ENCODE measurements at places on chromosomes 11 and 22. TPM values are rescaled to one million over a fixed set of nuclear protein-coding genes. Genes with fewer than 3 reads are reported as not detected.

The SMPD1 gene
- 59.6 TPM for polyA plus RNA-seq

The CBLIF gene
- not detected for polyA plus RNA-seq

The LRRC55 gene
- not detected for polyA plus RNA-seq

- DNase-seq, result peak; percentile 88
Measured at GRCh38 chr22:36659762-36660509, 43.6 kb downstream of the CACNG2 start.

DNA sequence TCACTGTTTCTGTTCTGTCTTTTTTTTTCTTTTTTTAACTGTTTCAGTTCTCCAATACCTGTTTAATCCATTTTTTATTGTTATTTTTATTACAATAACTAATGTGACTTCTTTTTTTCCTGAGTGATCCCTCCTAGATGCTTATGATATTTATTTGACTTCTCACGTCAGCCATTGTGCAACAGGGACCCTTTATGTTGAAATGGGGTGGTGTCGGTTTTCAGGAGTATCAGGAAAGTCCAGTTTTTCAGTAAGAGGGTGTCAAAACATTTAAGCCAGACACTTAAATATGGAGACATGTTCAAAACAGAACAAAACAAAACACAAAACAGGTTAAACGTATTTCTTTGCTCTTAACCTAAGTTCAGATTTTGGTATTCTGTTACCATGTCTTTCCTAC, 418.8 kb downstream of the DYNC2H1 start:
- DNase-seq, result no peak

- no peak for DNase-seq
Measured at GRCh38 chr11:17496406-17496805, 19.8 kb upstream of the ABCC8 start.

- peak; percentile 34 for DNase-seq
Measured at GRCh38 chr11:3867209-3868091, 12.0 kb downstream of the STIM1 start.

GRCh38 chr11:67024966-67025365, 2.0 kb downstream of the SYT12 start:
- no peak for DNase-seq

Measured in SK-N-SH (cell line).